Liver (tissue), 10 donors: ENCODE measurements at places on chromosomes 1 and 21.

- DNase-seq: no peak
These were observed 101.4 kb upstream of the RGS1 start for GRCh38 chr1:192474080-192474683.

DNA sequence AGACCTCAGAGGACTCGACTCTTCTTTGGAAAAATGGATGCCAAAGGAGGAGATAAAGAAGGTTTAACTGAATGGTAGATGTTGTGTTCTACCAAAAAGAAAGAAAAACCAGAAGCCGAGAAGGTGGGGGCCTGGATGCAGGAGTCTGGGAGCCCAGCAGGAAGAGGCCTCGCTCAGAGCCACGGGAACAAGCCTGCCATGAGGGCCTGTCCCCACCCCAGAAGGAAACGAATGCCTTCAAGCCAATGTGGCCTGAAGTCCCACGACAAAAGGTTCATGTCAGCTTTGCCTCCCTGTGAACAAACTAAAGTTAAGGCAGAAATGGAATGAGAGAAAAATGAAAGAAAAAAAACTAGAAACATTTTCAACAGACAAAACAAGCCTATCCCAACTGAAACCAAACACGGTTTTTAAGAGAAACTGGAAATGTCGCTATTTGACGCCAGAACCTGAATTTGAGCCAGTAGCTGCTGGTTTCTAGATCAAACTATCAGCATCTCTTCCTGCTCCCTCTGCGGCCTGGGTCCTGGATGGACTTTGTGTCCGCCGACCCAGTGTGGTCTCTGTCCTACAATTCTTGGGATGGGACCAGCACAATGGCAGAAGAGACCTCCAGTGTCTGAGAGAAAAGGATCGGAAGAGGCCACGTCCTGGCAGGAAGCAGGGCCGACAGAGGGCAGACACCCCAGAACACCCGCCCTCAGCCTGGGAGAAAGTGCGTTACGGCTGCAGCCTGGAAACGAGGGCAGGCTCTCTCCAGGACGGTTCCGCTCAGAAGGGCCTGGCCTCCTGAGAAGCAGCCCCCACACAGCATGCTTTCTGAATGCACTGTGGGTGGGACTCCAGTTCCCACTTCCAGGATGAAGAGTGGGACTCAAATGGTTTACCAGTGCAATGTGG is 35.2 kb downstream of the SLC45A1 start:
- DNase-seq: no peak

GRCh38 chr21:33940164-33940880 is 24.7 kb upstream of the ATP5PO start:
- no peak for DNase-seq

DNA sequence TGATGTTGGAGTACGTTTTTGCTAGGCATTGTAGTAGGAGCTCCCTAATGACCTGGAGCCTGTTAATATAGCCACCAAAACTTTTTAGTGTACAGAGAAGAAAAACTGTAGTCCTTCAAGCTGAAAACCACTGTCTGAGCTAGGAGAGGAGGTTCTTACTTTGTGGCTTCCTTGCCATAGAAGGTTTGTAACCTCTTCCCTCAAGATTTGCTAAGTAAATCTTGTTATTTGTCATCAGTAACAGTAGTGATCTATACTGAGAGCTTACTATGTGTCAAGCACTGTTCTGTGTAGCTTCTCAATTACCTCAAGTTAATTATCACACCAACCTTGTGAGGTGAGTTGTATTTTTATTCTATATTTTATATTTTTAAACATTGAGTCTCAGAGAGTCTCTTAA is 21.2 kb upstream of the LRRC8C start:
- no peak for DNase-seq

DNA sequence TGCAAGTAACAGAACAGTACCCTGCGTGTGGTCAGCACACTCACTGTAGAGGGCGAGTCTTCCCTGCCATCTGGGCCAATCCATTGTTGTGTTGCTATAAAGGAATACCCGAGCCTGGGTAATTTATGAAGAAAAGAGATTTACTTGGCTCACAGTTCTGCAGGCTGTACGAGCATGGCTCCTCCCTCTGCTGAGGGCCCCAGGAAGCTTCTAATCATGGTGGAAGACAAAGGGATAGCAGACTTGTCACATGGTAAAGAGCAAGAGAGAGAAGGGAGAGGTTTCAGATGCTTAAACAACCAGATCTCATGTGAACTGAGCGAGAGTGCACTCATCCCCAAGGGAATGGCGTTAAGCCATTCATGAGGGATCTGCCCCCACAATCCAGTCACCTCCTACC is 126.2 kb downstream of the CNIH3 start:
- no peak for DNase-seq

GRCh38 chr1:82044536-82044935 is 243.8 kb downstream of the ADGRL2 start:
- DNase-seq: no peak

DNA sequence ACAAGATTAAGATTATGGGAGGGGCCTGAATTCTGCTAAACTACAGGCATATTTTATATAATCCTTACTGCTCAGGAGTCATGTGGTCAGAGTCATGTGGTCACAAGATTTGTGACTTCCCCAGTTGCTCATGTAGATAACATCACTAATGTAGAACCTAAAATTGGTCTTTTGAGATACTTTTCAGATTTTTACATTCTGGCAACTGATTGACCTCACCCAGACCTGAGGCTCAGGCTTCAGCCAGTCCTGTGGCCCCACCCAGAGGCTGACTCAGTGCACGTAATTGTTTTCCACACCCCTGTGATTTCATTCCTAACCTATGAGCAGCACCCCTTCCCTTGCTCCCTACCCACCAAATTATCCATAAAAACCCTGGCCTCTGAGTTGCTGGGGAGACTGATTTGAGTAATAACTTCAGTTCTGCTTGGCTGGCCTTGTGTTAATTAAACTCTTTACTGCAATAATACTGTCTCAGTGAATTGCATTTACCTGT is 41.7 kb upstream of the ZNF326 start:
- DNase-seq: peak; percentile 48

DNA sequence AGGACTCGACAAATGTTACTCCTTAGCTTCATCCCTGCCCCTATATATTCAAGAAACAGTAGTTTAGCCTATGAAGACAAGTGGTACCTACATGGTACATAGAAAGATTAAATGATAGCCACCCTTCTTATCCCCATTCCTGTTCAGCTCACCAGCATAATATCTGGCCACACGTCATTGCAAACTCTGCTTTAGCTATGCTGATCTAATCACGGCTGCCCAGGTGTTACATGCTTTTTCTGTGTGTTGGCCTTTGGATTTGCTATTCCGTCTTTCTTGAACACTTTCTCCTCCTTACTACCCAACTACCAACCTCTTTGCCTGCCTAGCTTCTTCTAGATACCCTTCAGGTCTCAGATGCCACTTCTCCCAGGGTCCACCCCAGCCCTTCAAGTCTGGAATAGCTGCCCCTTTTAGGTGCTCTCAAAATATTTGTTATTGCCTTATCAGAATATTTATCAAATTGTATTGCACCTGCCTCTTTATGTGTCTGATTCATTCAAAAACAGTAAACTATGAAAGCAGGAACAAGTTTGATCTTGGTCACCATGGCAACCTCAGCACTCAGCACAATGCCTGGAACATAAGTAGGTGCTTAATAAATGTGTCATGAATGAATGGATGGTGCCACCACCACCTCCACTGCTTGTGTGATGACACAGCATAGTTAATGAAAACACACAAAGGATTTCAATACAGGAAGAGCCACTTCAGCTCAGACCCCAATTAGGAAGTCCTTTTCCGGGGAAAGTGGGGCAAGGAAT is 11.4 kb upstream of the DNASE2B start:
- no peak for DNase-seq

- DNase-seq: no peak
These were observed 48.9 kb downstream of the CNIH3 start for GRCh38 chr1:224665016-224665415.

GRCh38 chr1:109891930-109892329 is 18.7 kb upstream of the CSF1 start:
- no peak for DNase-seq

- DNase-seq: no peak
These were observed 178.4 kb upstream of the SPAG17 start for GRCh38 chr1:118363396-118363795.

DNA sequence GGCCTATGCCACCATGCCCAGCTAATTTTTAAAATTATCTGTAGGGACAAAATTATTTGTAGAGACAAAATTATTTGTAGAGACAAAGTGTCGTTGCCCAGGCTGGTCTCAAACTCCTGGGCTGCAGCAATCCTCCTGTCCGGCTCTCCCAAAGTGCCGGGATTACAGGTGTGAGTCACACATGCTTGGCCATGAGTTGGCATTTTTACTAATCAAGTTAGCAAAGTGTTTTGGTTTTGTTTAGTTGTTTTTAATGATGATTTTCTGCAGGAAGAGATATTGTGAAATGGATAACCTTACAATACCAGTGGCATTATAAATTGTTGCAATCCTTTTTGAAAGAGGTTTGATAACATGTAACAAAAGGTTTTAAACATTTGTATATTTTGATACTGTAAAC is 65.3 kb upstream of the MAGI3 start:
- no peak for DNase-seq

- DNase-seq: no peak
These were observed 6.6 kb downstream of the PAPPA2 start for GRCh38 chr1:176469450-176470010.

- no peak for DNase-seq
These were observed 42.7 kb upstream of the SLC19A2 start for GRCh38 chr1:169528215-169529067.

DNA sequence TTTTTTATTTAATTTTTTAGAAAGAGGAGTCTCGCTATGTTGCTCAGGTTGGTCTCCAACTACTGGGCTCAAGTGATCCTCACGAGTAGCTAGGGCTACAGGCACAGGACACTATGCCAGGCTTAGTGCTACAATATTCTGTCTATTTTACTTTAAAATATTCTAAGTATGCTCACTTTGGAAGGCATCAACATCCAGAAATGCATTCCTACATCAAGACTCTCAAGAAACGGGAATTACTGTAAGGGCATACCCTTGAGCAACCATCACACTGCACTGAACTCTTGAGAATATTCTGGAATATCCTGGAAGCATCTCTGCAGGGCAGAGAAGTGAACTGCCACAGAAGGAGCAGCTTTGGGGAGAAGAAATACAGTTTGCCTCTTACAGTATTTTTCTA is 565 bp upstream of the DMRTB1 start:
- no peak for DNase-seq

DNA sequence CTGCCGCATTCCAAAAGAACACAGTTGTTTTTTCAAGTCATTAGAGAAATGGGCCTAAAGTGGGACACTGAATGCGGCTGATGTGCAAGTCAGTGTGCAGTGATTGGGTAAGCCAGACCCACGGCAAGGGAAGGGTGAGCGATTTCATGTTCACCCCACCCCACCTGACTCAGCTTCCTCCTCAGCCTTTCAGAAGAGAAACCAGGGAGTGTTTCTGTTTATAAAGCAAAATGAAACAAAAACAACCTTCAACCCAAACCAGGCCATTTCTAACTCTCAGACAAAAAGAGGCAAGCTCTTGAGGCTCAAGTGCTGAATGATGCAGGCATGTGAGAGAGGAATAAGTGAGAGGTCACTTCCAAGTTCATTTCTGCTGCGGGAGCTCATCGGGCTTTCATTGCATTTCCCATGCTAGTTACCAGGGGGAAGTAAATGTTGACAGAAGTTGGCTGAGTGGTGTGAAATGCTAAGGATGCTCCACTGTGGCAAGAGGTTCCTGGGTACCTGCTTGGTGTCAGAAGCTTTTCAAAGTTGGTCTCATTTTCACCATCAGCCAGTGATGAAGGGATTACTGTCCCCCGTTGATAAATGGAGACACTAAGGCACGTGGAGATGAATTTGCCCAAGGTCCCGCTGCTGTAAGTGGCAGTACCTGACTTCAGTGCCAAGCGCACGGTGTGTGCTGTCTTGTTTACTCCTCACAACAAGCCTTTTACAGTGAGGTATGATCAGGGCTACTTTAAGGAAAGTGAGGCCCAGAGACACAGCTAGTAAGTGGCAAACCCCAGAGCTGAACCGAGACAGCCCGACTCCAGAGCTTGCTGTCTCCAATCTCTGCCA is 29.1 kb downstream of the STPG1 start:
- DNase-seq: no peak

GRCh38 chr1:54297596-54298283 is 97.8 kb downstream of the MRPL37 start:
- DNase-seq: no peak

GRCh38 chr1:112544011-112544688 is 35.4 kb downstream of the WNT2B start:
- no peak for DNase-seq

DNA sequence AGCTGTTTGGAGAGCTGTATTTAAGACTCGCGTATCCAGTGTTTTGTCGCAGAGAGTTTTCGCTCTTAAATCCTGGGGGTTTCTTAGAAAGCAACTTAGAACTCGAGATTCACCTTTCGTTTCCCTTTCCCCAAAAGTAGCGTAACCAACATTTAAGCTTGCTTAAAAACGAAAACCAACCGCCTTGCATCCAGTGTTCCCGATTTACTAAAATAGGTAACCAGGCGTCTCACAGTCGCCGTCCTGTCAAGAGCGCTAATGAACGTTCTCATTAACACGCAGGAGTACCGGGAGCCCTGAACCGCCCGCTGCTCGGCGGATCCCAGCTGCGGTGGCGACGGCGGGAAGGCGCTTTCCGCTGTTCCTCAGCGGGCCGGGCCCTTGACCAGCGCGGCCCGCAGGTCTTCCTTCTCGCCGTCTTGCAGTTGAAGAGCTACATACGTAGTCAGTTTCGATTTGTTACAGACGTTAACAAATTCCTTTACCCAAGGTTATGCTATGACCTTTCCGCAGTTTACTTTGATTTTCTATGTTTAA is 1.9 kb downstream of the OLIG1 start:
- DNase-seq: no peak

DNA sequence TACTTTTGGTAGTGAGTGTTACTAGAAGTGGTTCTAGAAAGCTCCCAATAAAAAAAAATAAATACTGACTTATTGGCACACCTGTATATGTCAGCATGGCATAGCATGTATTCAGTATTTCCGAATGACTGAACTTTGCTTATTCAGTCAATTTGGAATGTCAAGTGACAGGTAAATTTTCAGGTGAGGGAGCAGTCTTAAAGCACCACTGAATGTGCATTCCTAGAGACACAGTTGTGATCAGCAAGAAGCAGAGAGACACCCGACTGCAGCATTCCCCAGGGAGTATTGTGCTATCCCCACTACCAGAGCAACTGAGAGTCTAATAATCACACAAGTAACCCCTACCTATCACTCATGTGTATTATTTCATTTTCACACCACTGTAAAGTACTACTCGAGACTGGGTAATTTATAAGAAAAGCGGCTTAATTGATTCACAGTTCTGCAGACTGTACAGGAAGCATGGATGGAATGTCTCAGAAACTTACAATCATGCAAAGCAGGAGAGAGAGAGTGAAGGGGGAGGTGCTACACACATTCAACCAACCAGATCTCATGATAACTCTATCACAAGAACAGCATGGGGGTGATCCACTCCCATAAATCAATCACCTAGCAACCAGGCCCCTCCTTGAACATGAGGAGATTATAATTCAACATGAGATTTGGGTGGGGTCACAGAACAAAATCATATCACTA is 201.5 kb downstream of the TBX15 start:
- DNase-seq: no peak

DNA sequence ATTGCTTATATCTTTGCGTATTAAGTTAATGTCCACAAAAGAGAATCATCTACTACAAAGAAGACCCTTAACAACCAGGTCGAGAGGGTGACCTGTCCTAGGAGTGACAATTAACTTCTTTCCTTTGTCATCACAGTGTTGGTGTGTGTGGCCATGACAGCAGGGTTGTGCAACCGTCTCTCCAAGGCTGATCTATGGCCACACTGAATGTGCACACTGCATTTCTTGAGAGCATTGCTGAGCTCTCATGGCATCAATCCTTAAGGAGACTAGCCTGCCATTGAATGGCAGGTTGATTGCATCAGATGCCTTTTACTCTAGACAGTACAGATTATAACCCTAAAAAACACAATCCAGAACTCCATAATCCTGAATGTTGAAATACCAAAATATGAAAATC is 86.5 kb upstream of the OLFM3 start:
- DNase-seq: no peak
